ENCODE measurements at places on chromosomes 7 and 10.

DNA sequence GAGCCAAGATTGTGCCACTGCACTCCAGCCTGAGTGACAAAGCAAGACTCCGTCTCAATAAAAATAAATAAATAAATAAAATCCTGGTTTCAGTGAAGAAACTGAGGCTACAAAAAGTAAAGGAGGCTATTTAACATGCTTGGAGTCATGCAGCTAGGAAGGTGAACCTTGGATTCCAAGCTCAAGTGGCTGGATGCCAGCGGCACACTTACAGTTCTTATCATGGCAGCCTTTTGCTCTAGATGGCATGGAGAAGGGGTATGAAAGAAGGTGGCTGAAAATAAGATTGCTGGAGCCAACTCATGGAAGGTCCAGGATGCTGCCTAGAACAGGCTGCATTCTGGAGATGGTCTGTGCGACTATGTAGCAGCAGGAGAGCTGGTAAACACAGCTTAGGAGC, 170.0 kb downstream of the SLC25A13 start:
- no peak for DNase-seq

GRCh38 chr7:56538541-56539429, 422.6 kb upstream of the NUPR2 start:
- DNase-seq = no peak

GRCh38 chr10:107103174-107104025, 61.1 kb downstream of the SORCS1 start:
- no peak for DNase-seq

DNA sequence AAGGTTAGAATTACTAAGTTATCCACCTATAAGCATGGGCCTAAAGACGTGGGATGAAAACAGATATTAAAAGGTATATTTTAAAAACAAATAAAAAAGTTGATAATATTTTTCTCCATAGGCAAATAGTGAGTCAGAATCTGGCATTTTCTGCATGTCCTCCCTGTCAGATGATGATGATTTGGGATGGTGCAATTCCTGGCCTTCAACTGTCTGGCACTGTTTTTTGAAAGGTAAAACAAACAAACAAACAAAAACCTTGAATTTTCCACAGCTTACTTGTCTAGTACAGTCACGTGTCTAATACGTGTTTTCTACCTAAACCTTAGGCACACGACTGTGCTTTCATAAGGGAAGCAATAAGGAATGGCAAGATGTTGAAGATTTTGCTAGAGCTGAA, 17.4 kb downstream of the HBP1 start:
- no peak for DNase-seq

DNA sequence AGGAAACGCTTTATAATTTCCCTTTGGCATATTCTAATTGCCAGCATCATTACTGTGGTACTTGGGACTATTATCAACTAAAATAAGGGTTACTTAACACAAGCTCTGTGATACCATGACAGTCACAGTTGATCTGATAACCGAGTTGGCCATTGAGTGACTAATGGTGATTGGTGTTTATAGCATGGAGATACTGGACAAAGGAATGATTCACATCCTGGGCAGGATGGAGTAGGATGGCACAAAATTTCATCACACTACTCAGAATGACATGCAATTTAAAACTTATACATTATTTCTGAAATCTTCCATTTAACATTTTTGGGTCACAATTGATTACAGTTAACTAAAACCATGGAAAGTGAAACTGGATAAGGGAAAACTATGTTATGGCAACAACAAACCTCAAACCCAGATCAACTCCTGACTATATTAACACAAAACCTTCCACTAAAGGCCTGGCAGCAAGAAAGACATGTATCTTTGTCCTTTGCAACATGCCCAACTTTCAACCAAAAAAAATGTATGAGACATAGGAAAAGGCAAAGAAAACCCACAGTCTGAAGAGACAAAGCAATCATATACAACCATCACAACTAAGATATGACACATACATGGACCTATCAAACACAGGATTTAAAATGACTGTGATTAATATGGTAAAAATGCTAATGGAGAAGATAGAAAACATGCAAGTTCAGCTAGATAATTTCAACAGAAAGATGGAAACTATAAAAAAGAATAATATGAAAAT, 208.5 kb upstream of the NRP1 start:
- DNase-seq = no peak

- DNase-seq = no peak
Observed at GRCh38 chr10:130018730-130019185, 54.7 kb upstream of the EBF3 start.

DNA sequence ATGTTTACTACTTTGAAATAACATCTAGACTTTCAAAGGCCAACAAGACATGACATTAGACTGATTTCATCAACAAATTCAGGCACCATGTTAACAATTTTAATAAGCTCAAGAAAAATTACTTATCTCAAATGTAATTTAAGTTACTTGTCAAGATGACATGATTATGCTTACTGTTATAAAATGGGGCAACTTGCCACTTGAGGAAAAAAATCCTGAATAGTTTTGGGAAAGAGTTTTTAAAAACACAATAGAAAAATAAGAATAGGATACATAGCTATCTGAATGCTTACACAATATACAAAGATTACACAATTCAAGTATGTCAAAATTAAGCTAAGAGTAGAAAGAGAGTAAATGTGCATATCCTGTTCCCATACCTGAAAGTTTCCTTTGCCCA, 85.4 kb downstream of the RNF32 start:
- no peak for DNase-seq

GRCh38 chr7:40092182-40092581, 42.2 kb downstream of the MPLKIP start:
- no peak for DNase-seq

DNA sequence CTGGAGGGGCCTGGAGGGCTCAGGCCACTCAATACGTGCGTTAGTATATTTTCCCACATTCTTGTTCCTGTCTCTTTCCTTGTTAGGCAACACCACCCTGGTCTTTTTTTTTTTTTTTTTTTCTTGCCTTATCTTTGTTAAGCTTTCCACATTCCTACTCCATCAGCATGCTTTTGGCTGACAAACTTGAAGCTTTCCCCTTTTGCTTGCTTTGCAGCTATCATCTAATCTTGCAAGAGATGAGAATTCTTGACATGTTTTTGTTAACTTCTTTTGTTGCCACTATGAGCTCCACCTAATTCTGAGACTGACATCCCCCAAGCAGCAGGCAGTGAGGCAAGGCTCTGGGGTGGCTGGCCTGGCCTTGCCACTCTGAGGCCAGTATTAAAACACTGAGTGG, 52.5 kb upstream of the NRP1 start:
- DNase-seq = no peak

GRCh38 chr7:99111591-99111990, 32.3 kb downstream of the SMURF1 start:
- no peak for DNase-seq

DNA sequence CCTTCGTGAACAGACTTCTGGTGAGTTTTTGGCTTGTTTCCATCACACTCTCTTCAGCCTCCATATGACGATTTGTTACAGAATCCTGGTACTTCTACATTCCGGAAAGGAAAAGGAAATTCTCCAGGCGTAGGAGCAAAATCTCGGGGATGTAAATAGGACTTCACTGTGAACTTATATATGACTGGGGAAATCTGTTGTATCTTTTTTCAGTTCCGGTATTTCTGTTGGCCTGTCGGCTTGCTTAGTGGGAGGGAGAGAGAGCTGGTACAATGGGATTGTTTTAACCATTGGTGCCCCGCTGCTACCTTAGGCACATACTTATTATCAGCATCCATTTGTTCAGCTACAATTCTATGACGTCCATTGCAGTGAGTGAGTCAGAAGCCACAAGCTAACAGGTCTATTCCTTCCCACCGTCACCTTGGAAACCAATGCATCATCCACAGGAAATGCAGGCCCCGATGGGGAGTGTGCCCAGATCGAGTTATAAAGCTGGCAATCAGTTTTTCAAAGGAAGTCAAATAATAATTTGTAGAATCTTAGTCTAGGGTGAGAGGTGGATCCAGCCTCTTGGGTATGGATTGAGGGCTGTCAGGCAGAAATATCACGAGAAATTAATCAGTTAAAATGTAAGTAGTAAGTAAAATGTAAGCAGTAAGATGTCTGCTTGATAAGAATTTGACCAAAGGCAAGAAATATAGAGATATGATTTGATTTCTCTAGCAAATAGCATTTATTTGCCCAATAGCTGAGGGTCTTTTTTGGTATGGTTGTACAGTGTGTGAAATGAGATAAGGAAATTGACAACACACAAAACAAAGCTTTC, 92.0 kb upstream of the MKLN1 start:
- no peak for DNase-seq

DNA sequence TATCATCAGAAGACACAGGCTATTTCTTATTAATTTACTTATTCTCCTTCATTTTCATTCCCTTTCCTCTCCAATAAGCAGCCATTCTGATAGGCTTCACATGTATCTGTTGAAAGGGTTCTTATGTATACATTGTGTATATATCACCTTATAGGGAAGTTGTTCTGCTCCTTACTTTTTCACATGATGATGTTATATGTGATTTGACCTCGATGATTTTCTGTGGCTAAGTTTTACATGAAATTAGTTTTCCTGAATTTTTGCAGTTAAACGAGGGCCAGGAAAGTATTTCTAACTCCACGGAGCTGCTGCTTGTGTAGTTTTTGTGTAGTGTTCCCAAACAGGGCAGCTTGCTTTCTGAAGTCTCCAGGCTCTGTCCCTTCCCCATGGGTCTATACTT, 84.5 kb downstream of the SH2D4B start:
- DNase-seq = no peak

- no peak for DNase-seq
Observed at GRCh38 chr7:70455925-70456324, 676.0 kb upstream of the GALNT17 start.

GRCh38 chr10:16857419-16857818, 40.2 kb upstream of the RSU1 start:
- no peak for DNase-seq

DNA sequence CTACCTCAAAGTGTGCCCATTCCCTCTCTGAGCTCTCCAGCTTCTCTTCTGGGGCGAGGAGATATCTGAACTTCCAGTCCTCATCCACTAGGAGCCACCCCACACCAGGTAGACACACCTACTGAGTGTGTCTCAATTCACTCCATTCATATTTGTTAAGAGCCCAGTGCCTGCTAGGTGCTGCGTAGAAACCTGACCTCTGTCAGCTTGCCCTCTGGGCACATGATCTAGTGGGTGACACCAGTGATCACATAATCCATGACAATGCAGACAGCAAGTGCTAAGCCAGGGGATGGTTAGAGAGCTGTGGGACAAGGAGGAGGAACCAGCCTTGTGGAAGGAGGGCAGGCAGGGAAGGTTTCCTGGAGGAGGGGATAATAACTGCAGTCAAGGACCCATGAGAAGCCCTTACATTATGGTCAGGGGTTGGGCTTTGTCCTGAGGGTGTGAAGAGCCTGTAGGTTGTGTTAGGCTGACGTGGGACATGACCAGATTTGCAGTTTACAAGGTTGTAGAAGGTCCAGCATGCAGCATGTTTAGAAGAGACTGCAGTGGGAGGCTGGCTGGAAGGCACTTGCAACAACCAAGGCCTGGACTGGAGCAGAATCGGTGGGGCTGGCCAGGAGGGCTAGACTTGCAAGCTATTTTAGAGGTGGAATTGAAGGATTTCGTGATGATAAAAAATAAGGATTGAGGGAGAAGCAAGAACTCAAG, 81.8 kb downstream of the COL13A1 start:
- DNase-seq = no peak

DNA sequence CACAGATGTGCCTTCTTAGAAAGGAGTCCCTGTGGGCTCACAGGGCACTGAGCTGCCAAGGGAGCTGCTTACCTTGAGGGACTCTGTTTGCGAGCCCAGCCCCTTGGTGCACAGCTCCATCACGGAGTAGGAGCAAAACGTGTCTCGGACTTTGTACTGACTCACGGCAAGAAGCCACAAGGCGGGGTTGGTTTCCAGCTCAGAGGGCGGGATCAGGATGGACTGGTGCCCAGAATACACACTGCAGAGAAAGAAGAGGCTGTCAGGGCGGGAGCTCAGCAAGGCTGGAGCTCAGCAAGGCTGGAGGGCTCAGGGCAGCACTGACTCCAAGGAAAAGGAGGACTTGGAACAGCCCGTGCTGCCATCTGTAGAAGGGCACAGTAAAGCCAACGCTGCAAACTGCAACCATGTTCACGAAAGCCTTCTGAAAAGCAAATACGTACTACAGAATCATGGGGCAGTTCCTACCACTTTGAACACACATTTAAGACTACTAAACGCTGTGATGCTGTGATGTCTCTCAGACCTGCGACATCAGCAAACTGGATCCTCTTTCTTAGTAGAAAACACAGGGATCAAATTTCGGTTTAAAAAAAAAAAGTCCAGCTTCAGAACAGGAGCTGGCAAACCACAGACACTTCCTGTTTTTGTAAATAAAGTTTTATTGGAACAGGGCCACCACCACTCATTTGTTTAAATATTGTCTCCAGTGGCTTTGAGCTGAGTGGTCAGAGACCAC, 194.3 kb downstream of the ZMYND11 start:
- peak; percentile 87 for DNase-seq

GRCh38 chr10:131493432-131493831, 181.9 kb upstream of the TCERG1L start:
- no peak for DNase-seq

GRCh38 chr10:63133821-63134557, 861 bp downstream of the NRBF2 start:
- no peak for DNase-seq

DNA sequence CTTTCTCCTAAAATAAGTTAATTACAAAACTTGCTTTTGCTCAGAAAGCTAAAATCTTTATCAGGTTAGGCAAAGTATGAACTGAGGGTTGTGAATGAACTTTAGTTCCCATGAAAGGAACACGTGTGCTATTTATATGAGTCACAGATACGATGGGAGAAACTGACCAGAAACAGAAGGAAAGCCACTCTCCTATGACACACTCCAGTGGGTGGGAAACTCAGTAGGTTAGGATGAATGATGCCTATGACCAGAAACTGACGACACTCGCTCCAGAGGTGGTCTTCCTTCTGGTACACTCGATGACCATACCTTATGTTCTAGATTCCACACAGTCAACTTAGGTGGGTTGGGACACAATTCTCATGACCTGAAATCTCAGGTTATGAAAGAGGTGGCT, 215.7 kb upstream of the INHBA start:
- no peak for DNase-seq

DNA sequence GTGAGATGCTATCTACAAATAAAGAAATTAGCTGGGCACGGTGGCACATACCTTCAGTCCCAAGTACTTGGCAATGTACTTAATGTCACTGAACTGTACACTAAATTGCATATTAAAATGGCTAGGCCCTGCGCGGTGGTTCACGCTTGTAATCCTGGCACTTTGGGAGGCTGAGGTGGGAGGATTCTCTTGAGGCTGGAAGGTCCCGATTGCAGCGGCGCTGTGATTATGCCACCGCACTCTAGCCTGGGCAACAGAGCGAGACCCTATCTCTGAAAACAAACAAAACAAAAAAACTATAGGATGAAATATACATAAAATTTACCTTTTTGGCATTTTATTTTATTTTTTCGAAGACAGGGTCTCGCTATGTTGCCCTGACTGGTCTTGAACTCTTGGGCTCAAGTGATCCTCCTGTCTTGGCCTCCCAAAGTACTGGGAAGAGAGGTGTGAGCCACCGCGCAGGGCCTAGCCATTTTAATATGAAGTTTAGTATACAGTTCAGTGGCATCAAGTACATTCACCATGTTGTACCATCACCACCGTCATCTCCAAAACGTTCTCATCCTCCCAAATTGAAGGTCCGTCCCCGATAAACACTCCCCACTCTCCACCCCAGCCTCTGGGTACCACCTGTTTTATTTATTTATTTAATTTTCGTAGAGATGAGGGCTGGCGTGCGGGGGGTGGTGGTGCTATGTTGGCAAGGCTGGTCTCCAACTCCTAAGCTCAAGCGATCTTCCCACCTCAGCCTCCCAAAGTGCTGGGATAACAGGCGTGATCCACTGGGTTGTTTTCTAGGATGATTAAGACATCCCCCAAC, 1.3 kb upstream of the EIF3B start:
- DNase-seq = no peak

GRCh38 chr10:33566426-33566825, 232.0 kb upstream of the NRP1 start:
- no peak for DNase-seq
